NCI-H1694 (cell line): ENCODE measurements at places on chromosomes 3 and 15.

DNA sequence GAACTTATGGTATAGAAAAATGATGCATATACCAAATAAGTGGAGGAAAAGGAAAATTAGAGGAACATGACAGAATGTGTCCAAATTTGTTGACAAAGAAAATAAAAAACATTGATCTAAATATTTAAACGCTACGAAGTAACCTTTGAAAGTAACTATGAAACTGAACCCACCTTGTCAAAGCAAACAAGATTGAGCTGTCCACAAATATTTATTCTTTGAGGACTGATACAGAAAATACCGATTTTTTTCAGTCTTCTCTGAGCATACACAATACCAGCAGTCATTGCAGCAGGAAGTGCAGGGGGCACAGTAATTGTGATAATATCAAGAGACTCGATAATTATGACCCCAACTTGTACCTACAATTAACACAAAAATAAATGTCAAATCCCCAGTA, 40.0 kb downstream of the ATP13A3 start:
- no peak for DNase-seq

GRCh38 chr3:47162697-47163168, 1.2 kb downstream of the SETD2 start:
- DNase-seq, result no peak

DNA sequence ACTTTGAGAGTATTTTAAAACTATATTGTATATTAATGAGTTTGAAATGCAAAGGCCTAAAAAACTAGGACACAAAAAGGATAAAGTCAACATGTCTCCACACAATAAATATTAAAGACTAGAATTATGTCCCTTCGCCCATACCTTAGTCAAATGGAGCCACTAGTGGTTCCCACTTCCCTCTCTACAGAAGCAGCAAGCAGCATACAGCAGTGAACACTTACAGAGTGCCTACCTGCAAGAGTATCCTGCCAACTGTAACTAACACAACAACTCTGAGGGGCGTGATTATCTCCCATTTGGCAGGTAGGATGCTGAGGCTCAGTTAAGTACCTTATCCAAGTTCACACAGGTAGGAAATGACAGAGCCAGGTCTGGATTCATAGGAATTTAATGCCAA, 17.2 kb downstream of the DYNC1LI1 start:
- no peak for DNase-seq

DNA sequence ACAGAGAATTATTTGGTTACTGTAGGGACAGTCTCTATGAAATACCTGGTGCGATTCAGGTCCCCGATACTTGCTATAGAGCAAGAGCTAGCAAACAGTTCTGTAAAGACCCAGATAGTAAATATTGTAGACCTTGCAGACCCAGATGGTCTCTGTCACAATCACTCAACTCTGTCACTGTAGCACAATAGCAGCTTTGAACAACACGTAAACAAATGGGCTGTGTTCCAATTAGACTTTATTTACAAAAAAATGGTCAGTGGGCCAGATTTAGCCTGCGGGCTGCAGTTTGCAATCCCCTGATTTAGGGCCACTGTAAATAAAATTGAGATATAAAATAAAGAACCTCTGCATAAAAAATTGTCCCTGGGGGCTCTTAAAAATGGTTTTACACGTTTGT, 127.7 kb downstream of the SV2B start:
- no peak for DNase-seq
